Osteocyte (in vitro differentiated cells): ENCODE measurements at places on chromosomes 7 and 10. TPM values are rescaled to one million over a fixed set of nuclear protein-coding genes. Genes with fewer than 3 reads are reported as not detected.

DNA sequence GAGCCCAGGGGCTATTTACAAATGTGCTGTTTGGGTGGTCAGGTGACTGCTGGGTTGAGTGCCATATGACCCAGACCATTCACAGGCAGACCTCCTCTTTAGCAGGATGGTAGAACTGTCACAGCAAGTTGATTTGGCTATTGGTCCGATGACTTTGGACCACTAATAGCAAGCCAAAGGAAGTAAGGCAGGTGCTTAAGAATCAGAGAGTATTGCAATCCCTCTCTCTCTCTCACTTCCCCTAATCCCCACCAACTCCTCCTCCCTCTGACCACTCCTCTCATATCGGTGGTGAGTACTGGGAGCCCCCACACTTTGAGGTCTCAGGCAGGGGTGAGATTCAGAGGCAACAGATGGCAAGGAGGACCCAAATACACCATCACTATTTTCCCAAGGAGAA, 165.3 kb downstream of the TRIL start:
- no peak for DNase-seq

- no peak for DNase-seq
Observed at GRCh38 chr7:44755698-44756627, 7.3 kb downstream of the ZMIZ2 start.

GRCh38 chr10:71750124-71750841, 23.0 kb downstream of the VSIR start:
- no peak for DNase-seq

DNA sequence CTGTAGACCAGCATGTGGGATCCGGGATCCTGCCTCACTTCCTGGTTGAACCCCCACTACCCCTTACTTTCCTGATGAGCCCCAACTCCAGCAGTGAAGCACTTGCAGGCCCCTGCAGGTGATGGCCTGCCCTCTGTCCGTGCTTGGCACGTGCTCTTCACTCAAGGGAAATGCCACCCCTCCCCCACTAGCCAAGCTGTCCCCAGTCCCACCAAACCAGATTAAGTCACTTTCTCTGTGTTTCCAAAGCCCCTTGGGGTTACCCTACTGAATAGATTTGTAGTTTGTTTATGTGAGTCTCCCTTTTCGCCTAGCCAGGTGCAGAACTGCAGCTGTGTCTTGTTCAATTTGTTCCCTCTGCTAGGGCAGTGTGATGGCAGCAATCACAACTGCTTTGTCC, 121.7 kb downstream of the WDFY4 start:
- DNase-seq: no peak

GRCh38 chr10:53102424-53102823, 329.8 kb upstream of the MBL2 start:
- DNase-seq: no peak

The OR2A42 gene
- 0.08 and 0.18 TPM in 2 replicates for total RNA-seq

The SMKR1 gene
- not detected in 2 replicates for total RNA-seq
